ENCODE measurements at places on chromosomes 12 and 14.

- no peak for DNase-seq
Measured at GRCh38 chr12:848882-849527, 96.6 kb downstream of the WNK1 start.

DNA sequence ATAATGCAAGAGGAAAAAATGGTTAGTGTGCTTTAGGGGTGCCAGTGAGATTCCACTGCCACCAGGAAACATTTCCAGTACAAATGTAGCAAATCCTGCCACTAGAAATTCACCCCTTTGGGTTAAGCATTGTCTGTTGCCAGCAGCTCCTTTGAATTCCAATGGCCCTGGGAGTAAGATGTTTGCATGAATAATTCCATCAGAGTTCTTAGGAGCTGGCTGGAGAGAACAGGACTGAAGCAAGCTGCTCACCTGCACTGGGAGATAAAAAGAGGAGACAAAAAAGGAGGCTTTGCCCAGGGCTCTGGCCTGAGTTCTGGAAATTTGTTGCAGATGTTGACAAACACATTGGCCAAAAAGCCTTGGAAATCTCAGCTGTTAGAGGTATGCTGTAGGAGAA, 57.6 kb downstream of the HSPB8 start:
- DNase-seq: no peak

GRCh38 chr12:50597200-50598195, 92.7 kb downstream of the DIP2B start:
- peak; percentile 69 for DNase-seq

DNA sequence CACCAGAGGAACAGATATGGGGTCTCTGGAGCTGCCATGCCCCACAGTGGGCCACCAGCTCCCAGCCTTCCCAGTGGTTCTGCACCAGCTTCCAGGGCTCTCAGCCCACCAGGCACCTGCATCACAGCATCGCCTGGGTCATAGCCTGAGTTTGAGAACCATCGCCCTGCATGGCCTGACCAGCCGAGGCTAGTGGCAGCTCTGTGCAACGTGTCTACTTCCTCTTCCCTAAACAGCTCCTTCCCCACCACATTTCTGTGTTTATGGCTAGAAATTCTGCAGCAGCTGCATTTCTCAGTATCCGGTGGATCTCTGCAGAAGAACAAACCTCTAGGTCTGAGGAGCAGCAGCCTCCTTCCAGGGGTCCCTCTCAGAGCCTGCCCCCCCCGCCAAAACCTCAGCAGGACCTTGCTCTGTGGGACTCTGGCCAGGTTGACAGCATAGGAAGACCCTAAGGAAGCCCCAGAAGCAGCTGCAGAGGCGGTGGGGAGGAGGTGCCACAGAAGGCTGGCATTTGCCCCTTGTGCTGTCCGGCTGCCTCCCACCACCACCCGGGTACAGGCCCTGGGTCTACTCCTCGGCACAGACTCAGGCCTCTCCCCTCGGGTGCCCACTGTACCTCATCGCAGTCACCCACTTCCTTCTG, 47.7 kb downstream of the PSMA6 start:
- DNase-seq: peak; percentile 60

Measured in GM10248 (cell line).